ENCODE measurements at places on chromosomes 4 and X.
A peak's percentile ranks its signal among the peaks of the same experiment; 100 is the strongest.

DNA sequence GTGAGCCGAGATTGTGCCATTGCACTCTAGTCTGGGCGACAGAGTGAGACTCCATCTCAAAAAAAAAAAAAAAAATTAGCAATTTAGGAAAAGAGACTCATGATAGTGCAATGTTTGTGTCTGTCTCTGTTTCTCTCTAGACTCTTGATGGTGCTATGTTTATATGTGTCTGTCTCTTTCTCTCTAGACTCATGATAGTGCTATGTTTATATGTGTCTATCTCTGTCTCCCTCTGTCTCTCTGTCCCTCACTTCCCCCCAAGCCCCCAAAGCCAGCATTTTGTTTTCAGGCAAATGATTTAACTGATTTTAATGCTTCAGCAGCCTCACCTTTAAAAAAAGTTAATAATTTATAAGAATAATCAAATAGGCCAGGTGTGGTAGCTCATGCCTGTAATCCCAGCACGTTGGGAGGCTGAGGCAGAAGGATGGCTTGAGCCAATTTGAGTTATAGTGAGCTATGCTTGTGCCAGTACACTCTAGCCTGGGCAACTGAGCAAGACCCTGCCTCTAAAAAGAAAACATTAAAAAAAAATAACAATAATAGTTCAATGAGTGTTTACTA lies 6.9 kb downstream of the MOB1B start:
- no peak for DNase-seq

- DNase-seq, result no peak
These were observed 9.1 kb downstream of the ARHGAP36 start for GRCh38 chrX:131067216-131067615.

DNA sequence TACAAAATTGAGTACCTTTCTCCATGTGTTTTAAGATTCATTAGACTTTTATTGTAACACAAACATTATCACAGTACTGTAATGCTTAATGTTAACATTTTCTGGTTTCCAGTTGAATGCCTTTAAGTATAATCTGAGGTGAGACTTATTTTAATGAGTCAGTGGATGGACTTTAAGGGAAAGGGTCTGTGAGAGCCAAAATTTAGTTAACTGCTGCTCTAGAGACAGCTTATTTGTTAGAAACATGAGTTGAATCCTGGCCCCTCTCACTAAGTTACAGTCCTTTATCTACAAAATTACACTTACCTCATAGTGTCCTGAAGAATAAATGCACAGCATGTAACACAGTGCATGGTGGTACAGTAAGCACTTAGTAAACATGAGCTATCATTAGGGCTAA lies 66.0 kb downstream of the PGRMC2 start:
- no peak for DNase-seq

DNA sequence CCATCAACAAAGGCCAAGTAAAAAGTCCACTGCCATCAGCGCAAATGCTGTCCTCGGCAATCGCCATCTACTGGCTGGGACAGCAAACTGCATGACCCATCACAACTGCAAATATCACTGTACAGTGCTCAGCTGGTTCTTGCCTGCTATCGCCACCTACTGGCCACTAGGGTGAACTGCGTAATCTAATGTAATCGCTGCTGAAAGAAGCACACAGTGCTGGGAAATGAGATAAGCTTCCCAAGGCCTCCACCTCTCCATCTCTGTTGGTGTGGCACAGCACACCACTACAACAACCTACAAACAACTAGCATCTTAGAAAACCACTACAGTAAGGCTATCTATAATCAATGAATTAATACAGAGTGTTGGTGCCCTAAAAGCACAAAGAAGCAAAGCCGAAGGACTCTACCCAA lies 298.3 kb downstream of the TEX13A start:
- DNase-seq, result peak; percentile 66

GRCh38 chr4:85543832-85544231 lies 68.9 kb downstream of the ARHGAP24 start:
- DNase-seq, result peak; percentile 71

DNA sequence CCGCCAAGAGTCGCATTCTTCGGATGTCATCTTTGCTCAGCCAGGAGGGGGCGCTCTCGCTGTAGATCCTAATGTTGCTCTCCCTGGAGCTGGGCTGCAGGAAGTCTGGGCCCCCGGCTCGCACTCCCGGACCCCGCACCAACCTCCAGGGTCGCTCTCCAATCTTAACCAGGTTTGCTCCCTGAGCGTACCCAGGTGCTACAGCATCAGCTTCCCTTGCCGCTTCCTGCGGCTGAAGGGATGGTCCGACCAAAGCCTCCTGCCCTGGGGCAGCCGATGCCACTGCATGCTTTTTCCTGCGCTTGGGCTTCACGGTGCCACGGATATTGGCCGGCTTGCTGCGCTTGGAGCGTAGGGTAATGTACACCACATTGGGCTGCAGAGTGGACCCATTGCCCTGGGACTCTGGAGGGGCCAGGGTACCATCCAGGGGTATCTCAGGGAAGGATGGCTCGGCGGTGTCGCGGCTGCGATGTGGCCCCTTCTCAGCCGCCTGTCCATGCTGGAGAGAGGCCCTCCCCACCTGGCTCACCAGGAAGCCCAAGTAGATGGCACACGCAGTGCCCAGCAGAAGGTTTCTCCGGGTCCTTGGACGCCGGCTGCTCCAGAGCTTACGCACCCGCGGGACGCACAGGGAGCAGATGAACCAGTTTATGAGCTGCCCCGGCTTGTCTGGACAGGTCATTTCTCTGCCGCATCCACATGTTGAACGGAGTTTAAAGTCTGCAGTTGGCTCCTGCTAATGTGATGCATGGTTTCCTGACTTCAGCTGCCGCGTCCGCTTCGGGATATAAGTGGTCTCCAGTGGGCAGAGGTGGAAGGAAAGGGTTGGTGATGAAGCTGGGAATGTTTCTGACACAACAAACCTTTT lies 1.9 kb downstream of the GASK1B start:
- DNase-seq, result no peak

DNA sequence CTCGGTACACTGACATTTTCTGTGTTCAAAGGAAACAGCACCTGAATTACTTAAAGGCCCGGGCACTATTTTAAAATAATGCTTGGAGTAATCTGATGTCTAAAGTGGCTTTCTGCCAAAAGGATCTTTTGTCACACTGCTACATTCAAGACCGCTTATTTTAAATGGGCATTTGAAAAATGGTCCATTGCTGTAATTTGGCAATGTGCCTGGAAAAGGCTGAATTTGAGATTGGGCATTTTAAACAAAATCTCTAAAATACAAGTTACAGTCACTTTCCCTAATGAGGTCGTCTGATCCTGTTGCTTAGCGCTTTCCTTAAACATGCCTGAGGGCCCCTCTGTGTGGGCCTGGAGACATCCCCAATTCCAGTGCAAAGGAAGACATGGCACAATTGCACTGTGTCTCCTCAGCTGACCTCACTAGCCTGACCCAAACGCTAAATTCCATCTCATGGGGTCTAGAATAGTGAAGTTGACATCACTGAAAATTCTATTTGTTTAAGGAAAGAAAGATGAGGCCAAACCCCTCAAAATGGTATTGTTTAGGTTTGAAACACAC lies 214.2 kb downstream of the GPC3 start:
- no peak for DNase-seq

DNA sequence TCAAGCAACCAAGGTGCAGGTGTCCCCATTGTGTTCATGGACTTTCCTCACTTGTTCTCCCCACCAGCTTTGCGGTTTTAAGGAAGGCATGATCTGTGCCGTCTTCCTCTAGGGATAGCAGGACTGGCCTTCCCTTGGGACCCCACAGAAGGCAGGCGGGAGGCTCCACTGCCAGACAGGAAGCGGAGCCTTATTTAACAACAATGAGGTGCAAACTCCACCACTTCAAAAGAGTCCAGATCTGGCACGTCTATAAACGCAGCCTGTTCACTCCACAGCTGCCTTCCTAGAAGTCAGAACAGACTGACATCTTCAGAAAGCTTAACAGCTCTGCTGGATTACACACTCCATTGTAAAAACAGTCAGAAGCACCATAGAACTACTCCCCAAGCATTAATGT lies 1.7 kb upstream of the GPR143 start:
- DNase-seq, result no peak

- no peak for DNase-seq
These were observed 107.8 kb downstream of the TNIP2 start for GRCh38 chr4:2648159-2648814.
